ENCODE measurements at places on chromosomes 1 and 21.
A peak's percentile ranks its signal among the peaks of the same experiment; 100 is the strongest.

DNA sequence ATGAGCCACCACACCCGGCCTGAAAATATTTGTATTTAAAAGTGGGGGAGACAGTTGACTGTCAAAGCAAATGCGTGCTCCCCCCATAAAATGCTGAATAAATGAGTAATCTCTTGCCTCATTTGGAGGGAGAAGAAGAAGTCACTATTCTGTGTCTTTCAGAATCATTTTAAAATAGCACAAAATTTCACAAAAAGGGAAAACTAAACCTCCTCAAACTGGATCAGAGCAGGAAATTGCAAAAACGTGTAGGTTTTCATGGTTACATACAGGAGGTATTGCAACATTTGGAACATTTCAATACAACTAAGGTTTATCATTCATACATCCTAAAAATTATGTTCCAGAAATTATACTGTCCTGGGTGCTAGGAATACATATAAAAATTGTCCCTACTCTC, 13.6 kb downstream of the MTF1 start:
- DNase-seq, result no peak

GRCh38 chr1:188281921-188282320, 1453.2 kb downstream of the PLA2G4A start:
- no peak for DNase-seq

DNA sequence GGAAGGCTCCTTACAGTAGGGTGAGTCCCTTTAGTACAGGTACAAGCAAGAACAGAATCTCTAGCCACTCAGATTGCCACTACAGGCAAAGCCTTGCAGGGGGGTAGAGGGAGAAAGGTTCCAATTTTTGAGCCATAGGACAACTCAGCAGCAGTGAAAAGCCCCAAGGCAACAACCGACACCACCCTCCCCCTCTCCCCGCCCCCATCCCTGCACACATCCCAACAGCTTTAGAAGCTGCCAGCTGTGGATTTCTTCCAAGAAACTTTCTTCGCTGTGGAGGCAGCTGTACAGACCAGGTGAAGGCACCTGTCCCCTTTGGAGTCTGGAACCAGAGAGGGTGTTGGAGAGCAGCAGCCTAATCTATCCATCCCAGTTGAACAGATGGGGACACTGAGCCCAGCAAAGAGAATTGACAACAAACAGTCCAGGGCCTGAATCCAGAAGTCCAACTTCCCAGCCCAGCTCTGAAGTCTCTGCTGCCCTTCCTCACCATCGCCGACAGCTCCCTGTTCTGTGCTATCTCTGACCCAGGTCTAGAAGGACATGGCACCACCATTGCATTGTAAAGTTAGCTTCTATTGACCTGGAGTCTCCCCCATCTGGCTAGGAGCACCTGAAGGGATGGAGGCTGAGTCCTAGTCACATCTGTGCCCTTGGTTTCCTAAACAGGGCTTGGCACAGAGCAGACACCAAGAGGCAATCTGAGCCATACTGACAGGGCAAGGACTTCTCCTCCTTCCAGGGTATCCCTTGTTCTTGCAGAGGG, 2.2 kb downstream of the TENT5B start:
- no peak for DNase-seq

GRCh38 chr1:223473601-223474344, 80.6 kb downstream of the CCDC185 start:
- DNase-seq, result no peak

DNA sequence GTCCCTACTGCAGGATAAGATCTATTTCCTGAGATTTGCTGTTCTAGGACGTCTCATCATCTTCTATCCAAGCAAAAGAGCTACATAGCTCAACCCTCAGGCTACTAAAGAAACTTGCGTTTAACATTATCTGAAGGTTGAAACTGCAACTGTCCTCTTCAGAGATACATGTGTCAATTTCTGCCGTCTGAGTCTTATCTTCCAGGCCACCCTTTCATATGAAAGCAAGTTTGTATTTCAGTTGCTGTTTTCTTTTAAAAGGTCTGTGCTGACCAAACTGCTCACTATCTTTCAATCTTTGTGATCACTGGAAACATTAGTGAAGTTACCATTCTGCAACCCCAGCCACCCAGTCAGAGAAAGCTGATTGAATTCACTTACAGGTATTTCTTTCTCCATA, 108.6 kb upstream of the RAB3GAP2 start:
- DNase-seq, result no peak

GRCh38 chr1:174164826-174165225, 5.5 kb downstream of the RABGAP1L start:
- no peak for DNase-seq

DNA sequence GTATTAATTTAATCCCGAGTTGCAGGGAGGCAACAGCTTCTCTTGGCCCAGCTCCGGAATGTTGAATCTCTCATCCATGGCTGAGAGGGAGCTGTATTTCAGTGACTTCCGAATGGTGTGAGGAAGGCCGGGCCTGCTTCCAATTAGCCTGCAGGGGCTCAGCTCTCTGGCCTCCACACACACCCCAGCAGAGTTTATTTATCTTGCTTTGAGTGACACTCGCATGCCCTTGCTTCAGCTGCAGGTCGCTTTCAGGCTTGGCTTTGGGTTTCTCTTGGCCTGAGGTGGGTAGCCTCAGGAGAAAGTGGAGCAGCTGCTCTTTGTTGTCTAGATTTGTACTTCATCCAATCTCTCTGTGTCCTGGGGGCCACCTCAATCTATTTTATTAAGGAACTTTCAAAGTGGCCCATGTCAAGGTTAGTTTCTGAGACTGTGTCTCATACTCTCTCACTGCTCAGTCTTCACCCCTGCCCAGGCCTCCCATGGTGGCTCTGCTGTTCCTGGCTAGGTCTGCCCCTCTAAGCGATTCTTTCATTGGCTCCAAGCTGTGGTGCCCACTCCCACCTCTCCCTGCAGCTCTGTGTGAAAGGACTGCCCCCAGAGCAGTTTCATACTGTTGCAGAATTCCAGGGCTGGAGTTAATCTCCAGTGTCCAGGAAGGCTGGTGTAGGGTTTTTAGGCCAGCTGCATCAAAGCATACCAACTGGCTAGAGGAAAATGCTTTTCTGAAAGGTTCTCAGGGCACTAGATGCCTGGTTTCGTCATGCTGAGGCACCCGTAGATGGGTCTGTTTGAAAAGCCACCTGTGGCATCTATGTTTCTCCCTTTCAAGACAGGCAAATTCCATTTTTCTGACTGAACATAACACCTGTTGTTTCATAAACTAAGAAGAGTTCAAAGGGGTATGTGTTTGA, 153.5 kb downstream of the PLXNA2 start:
- no peak for DNase-seq

DNA sequence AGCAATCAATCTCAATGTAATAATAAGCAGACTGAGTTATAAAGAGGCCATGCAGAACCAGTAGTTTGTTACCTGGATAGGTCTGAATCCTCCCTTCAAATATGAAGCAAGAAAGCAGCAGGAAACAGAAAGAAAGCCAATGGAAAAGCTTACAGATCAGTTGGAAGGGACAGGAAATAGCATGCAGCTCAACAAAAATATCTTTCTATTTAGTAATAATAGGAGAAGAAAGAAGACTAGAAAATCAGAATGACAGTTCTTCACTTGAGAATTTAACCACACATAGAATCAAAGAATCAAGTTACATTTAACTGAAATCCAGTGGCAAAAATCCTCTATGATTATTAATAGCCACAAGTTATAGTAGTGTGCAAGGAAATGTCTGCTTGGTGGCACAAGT, 194.4 kb downstream of the EIF4G3 start:
- DNase-seq, result no peak

GRCh38 chr21:14773777-14774345, 227.7 kb upstream of the SAMSN1 start:
- DNase-seq, result no peak

GRCh38 chr1:11429226-11429625, 49.7 kb upstream of the DISP3 start:
- DNase-seq, result no peak

DNA sequence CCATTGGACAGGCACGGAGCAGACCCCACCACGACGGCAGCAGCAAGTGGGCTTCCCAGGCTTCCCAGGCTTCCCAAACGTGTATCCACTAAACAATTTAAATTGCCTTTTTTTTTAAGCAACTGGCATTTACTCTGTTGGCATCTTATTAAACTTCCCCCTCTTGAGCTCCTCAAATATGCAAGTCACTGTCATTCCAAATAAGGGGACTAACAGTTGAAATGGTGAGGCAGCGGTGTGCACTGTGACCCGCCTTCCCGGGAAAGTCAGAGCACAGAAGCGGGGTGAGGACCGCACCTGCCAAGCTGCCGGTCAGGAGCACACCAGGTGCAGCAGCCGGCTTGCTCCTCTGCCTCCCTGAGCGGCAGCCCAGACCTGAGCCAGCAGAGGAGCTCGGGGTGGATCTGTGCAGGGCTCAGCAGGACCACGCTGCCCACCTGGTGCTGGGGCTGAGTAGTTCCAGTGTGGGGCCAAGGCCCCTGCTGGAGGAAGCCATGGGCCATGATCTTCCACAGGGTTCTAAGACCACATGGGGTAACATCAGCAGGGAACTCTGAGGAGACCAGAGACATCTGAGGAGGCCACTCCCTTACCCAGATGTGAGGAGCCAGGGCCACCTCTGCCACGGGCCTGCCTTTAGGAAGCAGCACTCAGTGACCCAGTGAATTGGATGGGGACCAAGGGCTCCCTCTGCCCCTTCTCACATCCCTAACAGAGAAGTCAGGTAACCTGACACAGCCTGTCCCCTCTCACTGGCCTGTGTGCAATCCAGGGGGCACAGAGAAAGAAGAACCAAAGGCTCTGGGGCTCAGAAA, 245.4 kb downstream of the NPHP4 start:
- DNase-seq, result no peak

GRCh38 chr1:115595279-115596079, 46.3 kb upstream of the VANGL1 start:
- peak; percentile 61 for DNase-seq

- no peak for DNase-seq
These were observed 66.2 kb downstream of the FAAP20 start for GRCh38 chr1:2128189-2128901.

DNA sequence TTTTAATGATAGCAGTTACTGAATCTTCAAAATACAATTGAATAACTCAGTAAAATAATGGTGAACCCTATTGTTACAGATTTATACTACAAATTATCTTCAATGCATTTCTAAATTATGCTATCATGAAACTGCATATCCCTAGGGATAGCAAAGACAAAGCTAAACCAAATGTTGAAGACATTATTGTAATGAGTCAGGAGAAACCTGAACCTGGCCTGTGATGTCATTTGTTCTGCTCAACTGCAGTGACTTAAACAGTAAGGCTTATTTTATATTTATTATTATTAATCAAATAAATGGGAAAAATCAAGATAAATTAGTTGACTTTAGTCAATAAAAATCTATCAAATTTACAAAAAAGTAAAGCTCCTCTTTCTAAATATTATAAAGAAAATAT, 100.3 kb downstream of the UCHL5 start:
- no peak for DNase-seq

DNA sequence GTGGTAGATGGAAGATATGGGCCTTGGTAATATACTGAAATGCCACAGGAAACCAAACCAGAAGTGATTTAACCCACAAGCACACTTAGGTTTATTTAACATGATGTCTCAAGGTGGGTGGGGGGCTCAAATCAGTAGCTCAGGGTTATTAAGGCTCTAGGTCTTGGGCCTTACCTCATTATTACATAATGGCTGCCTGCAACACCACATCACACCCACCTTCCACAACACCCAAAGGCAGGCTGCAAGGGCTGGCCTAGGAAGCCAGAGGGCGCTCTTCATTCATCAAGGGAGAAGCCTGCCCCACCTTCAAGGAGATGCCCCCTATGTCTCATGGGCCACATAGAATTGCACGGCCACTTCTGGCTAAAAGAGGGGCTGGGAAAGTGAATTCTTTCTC, 6.0 kb downstream of the TFF1 start:
- DNase-seq, result no peak

DNA sequence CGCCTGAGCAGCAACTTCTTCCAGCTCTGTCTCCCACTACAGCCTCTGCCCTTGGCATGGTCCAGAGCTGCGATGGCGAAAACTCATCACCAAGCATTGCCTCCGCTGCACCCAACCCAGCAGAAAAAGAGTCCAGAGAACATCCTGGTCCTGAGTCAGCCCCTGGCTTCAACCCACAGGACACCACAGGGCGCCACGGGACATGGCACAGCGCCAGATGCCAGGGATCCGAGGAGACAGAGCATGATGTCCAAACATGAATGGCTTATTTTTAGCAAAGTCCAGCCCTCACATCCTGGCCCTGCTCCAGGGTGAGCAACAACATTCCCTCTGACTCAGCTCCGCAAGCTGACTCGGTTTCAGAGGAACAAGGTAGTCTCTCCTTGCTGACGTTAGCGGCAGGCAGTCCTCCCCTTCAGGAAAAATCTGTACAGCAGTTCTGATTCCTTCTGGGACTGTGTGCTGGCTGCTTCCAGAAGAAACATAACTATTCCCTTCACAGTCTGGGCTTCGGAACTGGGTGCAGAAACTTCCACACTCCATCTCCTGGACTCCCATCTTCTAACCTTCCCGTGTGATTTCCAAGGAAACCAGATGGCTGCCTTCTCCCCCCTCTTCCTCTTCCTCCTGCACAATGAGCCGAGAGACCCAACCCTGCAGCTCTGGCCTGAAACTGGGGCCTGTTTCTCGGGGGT, 131.3 kb downstream of the TOMM20 start:
- DNase-seq, result peak; percentile 44

DNA sequence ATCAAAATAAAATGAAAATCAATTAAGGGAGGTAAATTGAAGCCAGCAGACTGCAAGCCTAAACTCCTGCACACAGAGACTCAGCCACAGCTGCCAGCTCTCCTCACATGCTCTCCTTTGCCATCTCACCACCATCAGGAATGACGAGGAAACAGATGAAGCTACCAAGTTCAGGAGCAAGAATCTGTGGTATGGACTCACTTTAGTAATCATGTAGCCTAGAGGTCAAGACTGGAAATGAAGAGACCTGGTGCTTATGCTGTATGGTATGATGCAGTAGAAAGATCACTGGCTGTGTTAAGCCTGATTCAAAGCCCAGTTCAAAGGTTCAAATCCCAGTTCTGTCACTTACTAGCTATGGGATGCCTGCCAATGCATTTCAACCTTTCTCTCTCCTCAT, 78.9 kb upstream of the CAMK1G start:
- no peak for DNase-seq
